ENCODE measurements at places on chromosomes 1 and 21. TPM values are rescaled to one million over a fixed set of nuclear protein-coding genes. Genes with fewer than 3 reads are reported as not detected.
A peak's percentile ranks its signal among the peaks of the same experiment; 100 is the strongest.

PTPRF gene
- 118 TPM for total RNA-seq

BEND5 gene
- 6.2 TPM for total RNA-seq

PTAFR gene
- 0.11 TPM for total RNA-seq

- DNase-seq, result peak; percentile 41
Observed at GRCh38 chr1:153945131-153945794, 1.3 kb downstream of the DENND4B start.

DNA sequence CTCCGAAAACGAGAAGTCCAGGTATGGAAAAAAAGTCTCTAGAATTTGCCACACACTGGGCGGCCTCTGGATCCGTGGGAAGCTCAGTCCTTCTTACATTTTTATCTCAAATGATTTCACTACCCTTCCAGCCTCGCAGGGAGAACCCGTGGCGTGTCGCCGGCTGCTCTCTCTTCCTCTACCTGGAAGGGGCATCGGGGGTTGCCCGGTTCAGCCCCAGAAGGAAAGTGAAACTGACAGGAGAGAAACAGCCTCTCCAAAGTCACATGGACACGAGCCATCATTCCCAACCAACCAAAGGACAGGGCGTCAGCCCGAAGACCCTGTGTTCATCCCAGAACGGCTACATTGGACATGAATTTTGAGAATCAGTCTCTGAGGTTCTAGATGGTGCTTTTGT lies 182.5 kb downstream of the ADSS2 start:
- no peak for DNase-seq

DNA sequence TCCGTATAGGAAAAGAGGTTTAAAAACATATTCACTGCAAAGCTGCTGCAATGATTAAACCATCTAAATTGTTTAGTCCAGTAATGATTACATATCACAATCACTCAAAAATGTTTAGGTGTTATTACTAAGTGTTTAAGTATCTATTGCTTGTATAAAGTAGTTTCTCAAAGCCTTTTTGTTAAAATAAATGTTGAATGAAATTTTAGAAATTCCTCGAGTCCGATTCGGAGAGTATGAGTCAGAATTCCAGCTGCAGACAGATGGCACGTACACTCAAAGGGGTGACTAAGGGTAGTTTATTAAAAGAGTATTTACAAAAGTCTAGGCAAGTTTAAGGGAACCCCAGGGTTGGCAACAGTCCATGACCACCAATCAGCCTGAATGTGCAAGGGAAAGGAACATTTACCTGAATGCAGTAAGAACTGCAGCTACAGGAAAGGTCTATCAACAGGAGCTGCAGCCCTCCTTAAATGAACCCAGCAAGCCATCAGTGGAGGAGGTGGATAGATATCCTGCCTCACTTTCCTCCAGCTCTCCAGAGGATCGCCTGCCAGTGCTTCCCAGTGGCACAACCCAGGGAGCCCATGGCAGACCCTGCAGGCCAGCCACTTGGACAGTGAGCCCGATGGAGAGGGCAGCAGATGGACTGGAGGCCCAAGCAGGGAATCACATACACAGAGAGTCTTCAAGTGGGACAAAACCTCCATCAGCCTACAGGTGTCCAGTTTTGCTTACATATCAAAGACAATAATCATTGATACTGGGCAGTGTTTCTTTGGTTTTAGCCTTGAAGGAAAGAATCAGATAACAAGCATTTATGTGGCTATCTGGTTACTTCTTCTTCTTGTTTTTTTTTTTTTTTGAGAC lies 92.1 kb upstream of the SLC44A3 start:
- DNase-seq, result peak; percentile 57

DNA sequence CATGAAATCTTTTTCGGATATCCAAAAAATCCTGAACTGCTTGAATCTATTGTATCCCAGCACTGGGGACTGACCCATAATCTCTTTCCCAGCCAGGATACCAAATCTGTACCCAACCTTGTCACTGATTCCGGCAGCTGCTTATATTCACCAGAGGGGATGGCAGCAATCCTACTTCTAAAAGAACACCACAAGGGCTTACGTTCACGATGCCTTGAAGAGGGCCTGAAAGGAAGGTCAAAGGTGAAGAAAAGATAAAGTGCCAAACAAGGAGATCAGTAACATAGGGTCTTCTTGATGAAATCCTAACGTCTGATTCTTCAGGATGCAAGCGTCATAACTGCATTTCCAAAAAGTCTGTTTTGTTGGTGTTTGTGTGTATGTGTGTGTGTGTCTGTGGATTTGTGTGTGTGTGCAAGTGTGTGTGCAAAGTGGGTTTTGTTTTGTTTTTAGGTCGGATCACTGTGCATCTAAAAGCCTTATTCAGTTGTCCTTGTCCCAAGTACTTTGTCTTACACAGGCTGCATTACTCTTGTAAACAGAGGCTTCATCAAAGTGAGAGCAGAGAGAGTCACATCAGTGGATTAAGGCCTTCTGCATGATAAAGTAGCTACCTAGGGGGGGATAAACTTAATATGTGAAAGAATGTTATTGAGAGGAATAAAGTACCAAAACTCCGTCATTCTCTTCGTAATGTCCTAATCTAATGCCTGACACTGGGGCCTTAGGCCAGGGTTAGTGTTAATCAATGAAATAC lies 179.3 kb downstream of the BARHL2 start:
- DNase-seq, result no peak

- peak; percentile 12 for DNase-seq
Observed at GRCh38 chr1:208243527-208243966, 637 bp downstream of the PLXNA2 start.

Data from A673 (cell line).